ENCODE measurements at places on chromosomes 12 and 14. TPM values are rescaled to one million over a fixed set of nuclear protein-coding genes. Genes with fewer than 3 reads are reported as not detected.

DNA sequence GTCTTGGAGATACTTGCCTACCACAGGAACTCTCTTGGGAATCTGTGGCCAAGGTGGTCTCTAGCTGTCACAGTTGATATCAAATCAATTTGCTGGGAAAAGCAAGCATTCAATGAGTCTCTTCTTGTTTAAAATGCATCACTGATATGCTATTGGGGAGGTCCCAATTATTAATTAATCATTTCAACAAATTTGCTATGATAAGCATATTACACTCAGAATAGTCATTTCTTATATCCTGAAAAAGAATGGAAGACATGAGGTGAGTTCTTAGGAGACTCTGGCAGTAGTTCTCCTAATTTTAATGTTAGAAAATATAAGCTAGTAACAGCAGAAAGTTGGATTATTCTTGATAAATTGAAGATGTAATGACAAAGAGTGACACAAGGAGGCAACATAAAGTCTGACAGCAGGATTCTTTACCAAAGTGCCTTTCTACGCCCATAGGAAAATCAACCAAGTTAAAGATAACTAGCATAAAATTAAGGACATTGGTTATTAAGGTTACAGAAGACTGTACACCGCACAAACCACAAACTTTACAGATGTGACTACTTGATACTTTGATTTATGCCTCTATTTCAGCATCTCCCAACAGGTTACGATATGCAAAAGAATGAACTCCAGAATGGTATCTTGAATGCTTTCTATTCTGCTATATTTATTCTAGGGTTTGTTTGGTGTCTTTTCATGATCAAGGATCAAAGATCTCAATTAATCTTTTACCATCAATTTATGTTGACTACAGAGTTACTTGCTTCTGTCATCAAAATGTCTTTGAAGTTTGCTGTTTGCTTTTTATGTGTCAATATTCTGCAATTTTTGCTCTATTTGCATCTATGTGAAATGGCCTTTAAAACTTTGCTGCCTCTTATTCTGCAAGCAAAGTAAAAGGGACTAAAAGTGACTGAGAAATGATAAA lies 349.6 kb upstream of the CLEC14A start:
- DNase-seq: peak; percentile 4

- DNase-seq: no peak
These were observed 9.4 kb downstream of the FBXO21 start for GRCh38 chr12:117180758-117181467.

GRCh38 chr14:36021591-36022320 lies 154.8 kb downstream of the PTCSC3 start:
- DNase-seq: no peak

GRCh38 chr12:90515199-90516175 lies 439.5 kb downstream of the CCER1 start:
- DNase-seq: no peak

Gene CRIP1
- 181 TPM for polyA plus RNA-seq

DNA sequence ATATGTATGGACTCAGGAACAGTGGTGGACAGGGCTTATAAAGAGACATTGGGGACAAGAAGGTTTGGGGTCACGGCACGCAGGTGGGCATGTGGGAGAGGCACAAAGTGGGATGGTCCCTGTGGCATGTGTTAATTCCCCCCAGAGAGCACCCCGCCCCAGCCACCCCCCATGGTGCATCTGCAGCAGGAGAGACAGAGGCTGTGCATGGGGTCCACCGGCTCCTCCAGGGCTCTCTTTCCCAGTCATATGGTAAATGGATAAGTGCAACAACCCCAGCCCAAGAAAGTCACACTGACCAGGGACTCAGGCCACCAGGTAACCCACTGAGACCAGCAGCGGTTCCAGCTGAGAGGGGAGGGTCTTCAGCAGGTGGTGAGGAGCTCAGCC lies 242.1 kb downstream of the BCL11B start:
- DNase-seq: no peak

Gene KCNA5
- polyA plus RNA-seq: 1.2 TPM

DNA sequence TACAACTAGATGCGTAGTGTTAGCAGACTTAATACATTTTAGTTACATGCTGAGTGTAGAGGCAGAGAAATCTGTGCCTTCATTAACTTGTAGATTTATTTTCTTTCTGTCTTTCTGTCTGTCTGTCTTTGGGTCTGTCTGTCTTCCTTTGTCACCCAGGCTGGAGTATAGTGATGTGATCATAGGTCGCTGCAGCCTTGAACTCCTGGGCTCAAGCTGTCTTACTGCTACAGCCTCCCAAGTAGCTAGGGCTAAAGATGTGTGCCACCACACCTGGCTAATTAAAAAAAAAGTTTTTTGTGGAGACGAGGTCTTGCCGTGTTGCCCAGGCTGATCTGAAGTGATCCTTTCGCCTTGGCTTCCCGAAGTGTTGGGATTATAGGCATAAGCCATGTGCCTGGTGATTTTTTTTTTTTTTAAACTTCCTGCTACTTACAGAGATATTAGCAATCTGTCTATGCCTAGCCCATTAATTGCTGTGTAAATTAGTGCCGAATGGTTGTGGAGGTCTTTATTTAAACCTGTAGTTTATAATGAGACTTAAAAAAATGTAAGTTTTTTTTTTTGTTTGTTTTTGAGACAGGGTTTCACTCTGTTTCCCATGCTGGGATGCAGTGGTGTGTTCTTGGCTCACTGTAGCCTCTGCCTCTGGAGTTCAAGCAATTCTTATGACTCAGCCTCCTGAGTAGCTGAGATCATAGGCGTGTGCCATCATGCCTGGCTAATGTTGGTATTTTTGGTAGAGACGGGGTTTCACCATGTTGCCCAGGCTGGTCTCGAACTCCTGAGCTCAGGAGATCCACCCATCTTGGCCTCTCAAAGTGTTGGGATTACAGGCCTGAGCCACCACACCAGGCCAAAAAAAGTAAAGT lies 22.8 kb downstream of the ERC1 start:
- no peak for DNase-seq

Gene TAS2R7
- not detected for polyA plus RNA-seq

- DNase-seq: no peak
These were observed 183.7 kb upstream of the NTF3 start for GRCh38 chr12:5248230-5248629.

Gene MYH7
- 0.02 TPM for polyA plus RNA-seq

DNA sequence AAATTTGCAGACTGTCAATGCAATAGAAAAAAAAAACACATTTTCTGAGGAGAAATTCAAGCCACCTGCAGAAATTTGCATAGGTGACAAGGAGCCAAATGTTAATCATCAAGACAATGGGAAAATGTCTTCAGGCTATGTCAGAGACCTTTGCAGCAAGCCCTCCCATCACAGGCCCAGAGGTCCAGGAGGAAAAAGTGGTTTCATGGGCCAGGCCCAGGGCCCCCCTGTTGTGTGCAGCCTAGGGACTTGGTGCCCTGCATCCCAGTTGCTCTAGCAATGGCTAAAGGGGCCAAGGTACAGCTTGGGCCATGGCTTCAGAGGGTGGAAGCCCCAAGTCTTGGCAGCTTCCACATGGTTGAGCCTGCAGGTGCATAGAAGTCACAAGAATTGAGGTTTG lies 60.6 kb downstream of the TC2N start:
- DNase-seq: no peak

DNA sequence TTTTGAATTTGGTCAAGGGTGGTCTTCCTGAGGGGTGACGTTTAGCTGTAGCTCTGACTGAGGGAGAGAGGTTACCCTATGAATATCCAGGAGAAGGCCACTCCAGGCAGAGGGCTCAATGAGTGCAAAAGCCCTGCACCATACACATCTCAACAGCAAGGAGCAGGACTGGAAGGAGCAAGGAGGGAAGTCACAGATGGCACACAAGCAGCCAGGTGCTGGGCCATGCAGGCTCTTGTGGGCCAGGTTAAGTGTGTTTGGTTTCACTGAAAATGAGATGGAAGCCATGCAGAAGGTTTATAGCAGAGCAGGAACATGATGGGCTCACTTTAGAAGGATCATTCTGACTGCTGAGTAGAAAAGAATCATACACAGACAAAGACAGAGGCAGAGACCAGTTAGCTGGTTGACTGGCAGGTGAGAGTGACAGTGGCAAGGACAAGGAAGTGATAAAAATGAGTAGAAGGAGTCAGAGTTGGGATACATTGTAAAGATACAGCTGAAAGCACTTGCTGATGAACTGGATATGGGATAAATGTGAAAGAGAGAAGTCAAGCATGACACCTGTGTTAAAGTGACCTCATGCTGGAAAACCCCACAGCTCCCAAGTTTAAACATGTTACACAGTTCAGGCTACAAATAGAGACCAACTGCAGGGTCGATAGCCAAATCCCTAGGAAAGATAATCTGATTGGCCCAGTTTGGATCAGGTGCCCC lies 81.2 kb downstream of the PRKD1 start:
- no peak for DNase-seq

DNA sequence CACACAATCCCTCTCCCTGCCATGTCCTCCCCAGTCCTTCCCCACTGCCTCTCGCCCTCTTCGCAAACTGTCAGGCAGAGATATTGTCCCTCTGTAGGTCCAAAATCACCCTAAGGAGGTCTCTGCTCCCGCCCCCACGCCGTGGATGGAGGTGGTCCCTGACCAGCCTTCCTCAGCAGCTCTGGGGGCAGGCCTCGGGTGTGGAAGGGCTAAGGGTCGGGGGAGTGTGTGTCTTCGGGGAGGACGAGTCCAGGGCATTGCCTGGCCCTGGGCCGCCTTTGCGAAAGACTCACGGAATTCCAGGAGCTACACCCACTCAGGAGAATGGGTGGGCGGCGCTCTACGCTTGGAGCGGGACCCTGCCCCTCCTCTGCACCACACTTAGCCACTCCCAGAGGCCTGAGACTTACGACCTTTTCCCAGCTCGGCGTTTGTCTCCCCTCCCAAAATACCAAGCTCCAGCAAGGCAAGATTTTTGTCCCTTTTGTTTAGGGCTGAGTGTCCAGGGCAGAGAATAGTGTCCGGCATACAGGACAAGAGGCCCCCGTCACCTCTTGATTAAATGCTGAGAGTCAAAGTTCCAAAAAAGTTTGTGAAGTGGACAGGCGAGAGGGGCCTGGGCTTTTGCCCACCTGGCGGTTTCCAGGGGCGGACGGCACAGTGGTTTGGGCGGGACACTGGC lies 881 bp downstream of the PYGL start:
- DNase-seq: peak; percentile 37

Gene SSPN
- polyA plus RNA-seq: 1.2 TPM

DNA sequence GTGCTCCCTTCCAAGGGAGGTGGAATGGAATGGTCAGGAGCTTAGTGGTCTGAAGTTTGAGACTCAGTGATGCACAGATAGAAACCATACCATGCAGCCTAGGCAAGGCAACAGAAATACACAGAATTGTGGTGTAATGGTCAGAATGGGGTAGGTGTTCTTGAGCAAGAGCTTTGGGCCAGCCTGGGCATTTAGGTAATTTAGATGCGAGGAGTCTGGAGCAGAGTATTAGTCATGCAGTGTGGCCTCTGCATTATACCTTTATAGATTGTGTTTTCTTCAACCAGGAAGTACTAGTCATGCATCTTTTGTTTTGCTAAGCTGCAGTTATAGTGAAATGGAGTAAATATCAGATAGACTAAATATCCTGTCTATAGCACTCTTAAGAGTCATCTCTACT lies 118.3 kb downstream of the DAAM1 start:
- DNase-seq: no peak

DNA sequence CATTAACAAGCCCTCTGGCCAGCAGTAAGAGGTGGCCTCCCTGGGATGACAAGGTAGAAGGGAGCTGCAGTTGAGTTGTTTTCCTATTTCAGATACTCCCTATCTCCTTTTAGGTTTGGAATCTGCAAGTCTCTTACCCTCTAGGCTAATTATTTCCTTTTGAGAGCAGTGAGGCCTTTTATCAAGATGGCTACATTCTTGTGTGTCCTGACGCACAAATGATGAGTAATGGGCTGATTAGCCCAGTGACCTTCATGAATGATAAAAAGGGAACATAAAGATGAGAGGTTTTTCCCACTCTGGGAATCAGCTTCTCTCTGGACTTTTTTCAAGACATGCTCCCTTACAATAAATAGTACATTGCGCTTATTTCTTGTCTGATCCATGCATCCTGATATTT lies 22.9 kb downstream of the DYRK2 start:
- no peak for DNase-seq

Gene CFAP73
- 14.6 TPM for polyA plus RNA-seq

GRCh38 chr12:53651737-53652136 lies 24.1 kb downstream of the ATP5MC2 start:
- DNase-seq: no peak

- peak; percentile 34 for DNase-seq
These were observed 46.7 kb upstream of the ATP23 start for GRCh38 chr12:57894399-57895292.

Gene ITGB7
- polyA plus RNA-seq: 3.9 TPM

DNA sequence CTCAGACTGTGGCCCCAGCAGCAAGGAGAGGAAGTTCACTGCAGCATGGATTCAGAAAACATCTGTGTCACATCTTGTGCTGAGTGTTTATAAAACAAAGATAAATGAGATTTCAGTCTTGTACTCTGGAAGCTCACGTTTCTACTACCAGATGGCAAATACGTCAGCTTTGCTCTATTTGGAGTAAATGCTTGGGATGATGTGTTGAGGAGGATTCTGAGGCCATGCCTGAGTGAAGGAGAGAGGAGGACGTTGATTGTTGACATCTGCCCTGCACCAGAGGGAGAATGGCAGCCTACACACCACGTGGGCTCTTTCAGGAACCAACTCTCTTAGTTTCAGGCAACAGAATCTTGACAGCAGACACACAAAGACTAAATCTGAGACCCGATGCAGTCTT lies 188.9 kb downstream of the TMEM132C start:
- DNase-seq: peak; percentile 41

GRCh38 chr12:67280088-67280487 lies 10.9 kb downstream of the CAND1 start:
- DNase-seq: no peak

Gene C12orf50
- 0.05 TPM for polyA plus RNA-seq

DNA sequence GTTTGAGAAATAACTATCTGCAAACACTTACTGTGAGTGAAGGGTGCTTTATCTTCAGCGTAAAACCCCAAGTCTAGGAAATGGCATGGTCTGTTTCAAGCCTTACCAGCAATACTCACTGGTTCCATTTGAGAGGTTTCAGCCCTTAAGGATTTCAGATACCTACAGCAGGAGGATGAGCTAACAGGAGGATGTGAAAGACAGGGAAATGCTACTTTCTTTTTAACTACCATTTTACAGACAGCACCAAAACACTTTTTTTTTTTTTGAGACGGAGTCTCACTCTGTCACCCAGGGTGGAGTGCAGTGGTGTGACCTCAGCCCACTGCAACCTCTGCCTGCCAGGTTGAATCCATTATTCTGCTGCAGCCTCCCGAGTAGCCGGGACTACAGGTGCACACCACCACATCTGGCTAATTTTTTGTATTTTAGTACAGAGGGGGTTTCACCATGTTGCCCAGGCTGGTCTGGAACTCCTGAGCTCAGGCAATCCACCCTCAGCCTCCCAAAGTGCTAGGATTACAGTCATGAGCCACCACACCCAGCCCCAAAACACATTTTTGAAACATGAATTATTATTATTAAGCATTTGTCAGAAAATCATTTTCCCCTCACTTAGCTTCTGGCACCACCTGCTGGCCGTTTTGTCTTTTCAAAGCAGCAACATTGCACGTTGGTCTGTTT lies 4.6 kb downstream of the MTRFR start:
- DNase-seq: peak; percentile 70

- peak; percentile 35 for DNase-seq
These were observed 584 bp downstream of the VRK1 start for GRCh38 chr14:96797582-96798349.

- DNase-seq: no peak
These were observed 61.7 kb downstream of the RFX4 start for GRCh38 chr12:106644335-106645073.

Data from lung (tissue), 17 donors.